Heart left ventricle (tissue), 16 donors: ENCODE measurements at places on chromosomes 1 and 21. TPM values are rescaled to one million over a fixed set of nuclear protein-coding genes. Genes with fewer than 3 reads are reported as not detected.

TNFRSF18 gene
- 0.24 TPM for polyA plus RNA-seq

RPTN gene
- polyA plus RNA-seq: not detected

IFNAR2 gene
- polyA plus RNA-seq: 8.2 TPM

PROX1 gene
- 9.8 TPM for polyA plus RNA-seq

AIRE gene
- not detected for polyA plus RNA-seq

BGLAP gene
- polyA plus RNA-seq: 0.32 TPM

TNFRSF4 gene
- polyA plus RNA-seq: 4.0 TPM

NEXN gene
- polyA plus RNA-seq: 935 TPM

STRIP1 gene
- polyA plus RNA-seq: 14.9 TPM

AMPD1 gene
- not detected for polyA plus RNA-seq

GUCA2A gene
- polyA plus RNA-seq: not detected

ANKRD35 gene
- 1.5 TPM for polyA plus RNA-seq

UBL4B gene
- polyA plus RNA-seq: 0.11 TPM

FAAH gene
- polyA plus RNA-seq: 1.9 TPM

RORC gene
- 6.8 TPM for polyA plus RNA-seq

SH2D5 gene
- 12.4 TPM for polyA plus RNA-seq

MROH7 gene
- 12.5 TPM for polyA plus RNA-seq

CTSS gene
- polyA plus RNA-seq: 10.2 TPM

ELAPOR1 gene
- 0.11 TPM for polyA plus RNA-seq

MFAP2 gene
- 8.7 TPM for polyA plus RNA-seq

CLCA2 gene
- 0.07 TPM for polyA plus RNA-seq

MYOG gene
- polyA plus RNA-seq: not detected

TPTE gene
- not detected for polyA plus RNA-seq

NUDT4B gene
- 46.1 TPM for polyA plus RNA-seq

CADM3 gene
- polyA plus RNA-seq: 2.1 TPM

RBM8A gene
- 186 TPM for polyA plus RNA-seq

OR2M7 gene
- polyA plus RNA-seq: not detected

NUP210L gene
- not detected for polyA plus RNA-seq
